ENCODE measurements at places on chromosomes 4 and X.

- DNase-seq = no peak
Measured at GRCh38 chrX:25005382-25006185, 10.2 kb downstream of the ARX start.

GRCh38 chrX:75210602-75211001 is 54.5 kb upstream of the ABCB7 start:
- no peak for DNase-seq

GRCh38 chr4:47309165-47309564 is 154.3 kb downstream of the COMMD8 start:
- no peak for DNase-seq

DNA sequence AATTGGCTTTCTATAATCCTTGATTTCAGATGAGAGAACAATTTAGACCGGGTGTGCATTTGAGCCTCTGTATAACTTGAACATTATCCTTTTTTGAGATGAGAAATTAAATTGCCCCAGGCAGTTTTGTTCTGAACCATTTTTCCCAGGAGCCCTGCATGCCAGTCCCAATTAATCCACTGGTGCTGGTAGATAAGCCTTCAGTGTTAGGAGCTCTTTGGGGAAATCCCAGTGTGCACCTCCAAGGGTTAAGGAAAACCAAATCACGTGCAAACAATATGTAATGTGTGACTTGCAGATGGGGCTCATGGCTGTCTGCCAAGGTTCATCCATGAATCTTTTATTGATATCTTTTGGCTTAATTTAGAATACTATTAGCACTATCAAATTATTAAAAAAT is 43.2 kb downstream of the KIT start:
- DNase-seq = no peak

- no peak for DNase-seq
Measured at GRCh38 chr4:122759639-122760310, 27.3 kb downstream of the BBS12 start.

- DNase-seq = no peak
Measured at GRCh38 chr4:185093603-185094002, 49.5 kb upstream of the SLC25A4 start.

DNA sequence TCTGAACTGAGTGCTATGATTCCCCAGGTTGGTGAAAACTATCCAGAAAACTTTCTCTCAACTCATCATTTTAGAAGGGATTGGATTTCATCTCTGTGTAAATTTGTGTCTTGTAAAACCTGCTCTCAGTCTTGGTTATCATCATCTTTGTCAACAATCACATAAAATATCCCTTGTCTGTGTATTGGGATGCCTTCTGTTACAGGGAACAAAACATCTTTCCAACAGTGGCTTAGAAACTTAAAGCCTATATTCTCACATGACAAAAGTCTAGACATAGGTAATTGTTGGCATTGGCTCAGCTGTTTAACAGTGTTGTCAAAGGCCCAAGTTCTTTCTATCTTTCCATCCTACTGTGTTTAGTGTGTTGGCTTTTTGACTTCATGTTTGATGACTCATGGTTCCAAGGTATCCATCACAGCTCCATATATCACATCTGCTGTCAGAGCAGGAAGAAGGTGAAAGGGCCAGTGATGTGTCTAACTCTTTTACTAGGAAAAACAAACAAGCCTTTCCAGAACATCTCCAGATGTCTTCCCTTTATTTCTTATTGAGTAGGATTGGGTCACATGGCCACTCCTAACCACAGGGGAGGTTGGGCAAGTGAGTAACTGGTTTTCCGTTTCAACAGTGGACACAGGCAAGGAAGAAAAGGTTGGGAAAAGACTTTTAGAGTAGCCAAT is 65.0 kb downstream of the PHEX start:
- DNase-seq = no peak

- DNase-seq = no peak
Measured at GRCh38 chrX:133380711-133381619, 34.3 kb downstream of the GPC4 start.

GRCh38 chr4:123340381-123340701 is 56.3 kb upstream of the SPRY1 start:
- no peak for DNase-seq

GRCh38 chr4:188613976-188614375 is 474.7 kb downstream of the TRIML1 start:
- no peak for DNase-seq

GRCh38 chr4:182189103-182189878 is 53.9 kb upstream of the TENM3 start:
- DNase-seq = no peak

DNA sequence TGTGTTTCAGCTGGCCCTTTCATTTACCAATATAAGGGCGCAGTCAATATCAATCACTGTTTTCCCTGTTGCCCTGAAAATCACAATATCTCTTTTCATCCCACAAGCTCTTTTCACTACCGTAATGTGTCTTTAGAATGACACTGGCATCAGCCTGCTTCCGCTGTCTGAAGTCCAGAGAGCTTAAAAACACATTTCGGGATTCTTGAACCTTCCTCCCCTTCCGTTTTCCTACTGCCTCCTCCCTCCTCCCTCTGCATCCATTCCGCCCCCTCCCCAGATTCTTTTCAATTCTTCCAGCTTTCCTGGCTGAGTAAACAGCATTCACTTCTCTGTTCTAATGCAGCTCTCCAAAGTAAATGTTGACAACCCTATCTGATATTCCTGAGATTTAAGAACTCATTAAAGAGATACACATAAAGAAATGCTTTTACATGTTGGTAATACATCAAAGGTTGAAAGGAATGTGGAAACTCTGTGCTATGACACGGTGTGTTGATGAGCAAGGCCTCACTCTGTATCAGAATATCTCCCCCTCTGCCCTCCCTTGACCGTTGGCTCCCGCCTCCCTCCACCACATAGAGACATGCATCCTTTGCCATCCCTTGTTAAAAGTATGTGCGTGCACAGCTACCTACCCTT is 83.5 kb upstream of the SPRY1 start:
- DNase-seq = no peak

DNA sequence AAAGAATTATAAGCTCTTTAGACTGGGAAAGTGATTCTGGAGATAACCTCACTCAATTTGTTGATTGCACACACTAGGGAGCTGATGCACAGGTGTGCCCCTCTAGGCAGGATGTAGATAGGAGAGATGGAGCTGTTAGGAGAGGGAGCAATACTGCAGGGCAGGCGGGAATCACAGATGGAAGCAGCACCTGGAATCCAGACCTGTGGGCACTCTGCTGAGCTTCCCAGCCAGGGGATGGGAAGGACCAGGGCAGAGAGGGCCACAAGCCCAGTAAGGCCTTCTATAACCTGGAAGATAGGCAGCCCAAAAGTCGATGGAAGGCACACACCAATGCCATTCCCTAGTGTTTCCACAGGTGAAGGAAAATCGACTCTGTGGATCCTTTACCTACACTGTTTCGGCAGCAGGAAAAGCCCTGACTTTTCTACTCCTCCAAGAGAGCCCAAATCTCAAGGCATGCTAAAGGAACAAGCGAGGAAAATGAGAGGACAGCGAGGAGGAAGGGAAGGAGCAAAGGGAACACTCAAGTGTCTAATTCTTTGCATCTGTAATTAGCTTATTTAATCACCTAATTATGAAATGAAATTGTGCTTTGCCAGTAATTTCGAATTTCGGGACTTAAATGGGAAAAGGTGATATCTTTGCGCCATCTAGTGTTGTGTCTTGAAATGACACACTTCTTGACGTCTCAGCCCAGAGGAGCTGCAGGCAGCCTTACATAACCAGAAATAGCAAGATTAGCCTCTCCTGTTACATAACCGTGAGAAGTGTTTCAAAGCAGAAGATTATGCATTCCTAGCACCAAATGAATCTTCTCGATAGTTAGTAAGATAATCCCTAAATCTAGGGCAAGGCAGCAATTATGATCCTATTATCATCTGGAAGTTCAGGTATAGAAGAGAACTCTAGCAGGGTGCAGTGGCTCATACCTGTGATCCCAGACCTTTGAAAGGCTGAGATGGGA is 31.0 kb upstream of the TLR3 start:
- peak; percentile 66 for DNase-seq

DNA sequence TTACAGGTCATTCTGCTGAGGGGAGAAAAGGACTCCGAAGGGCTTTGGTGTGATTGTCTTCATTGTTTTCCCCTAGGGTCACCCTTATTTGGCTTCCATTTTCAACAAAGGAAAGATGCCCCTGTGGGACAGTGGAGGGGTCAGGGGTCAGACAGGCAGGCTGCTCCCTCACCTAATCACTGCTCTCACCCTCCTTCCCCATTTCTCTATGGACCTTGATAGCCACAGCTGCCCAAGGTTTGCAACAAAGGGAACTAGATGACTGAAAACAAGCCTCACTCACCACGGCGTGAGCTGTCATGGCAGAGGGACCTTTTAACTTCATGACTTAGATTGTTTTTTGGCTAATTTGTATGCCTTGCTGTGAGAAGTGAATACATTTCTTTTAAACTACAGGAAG is 40.7 kb downstream of the C4orf51 start:
- no peak for DNase-seq

DNA sequence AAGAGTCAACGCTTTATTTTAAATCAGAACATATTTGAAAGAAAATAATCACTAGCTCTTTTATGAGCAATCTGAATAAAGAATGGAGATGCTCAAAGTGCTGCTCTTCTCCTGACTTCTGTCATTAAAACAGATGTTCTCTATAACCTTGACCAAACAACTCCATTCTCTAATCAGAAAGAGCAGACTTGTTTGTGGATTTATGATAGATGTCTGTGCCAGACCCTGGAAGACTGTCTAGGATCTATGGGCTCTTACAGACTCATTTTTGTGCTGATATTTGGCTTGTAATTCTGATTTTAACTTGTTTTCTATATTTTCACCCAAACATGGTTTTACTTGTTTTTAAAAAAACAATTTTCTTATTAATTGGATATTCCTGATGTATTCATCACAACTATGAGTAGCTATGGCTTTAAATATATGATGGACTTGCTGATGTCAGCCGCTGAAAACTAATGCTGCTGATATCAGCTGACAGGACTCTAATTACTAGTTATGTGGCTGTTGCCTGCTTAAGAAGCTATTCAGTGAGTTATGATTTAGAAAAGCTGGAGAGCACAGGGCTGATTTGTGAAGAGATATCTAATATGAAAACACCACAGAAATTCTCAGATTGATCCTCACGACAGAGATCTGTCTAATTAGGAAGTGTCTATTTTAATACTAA is 31.6 kb upstream of the MAML3 start:
- DNase-seq = no peak

DNA sequence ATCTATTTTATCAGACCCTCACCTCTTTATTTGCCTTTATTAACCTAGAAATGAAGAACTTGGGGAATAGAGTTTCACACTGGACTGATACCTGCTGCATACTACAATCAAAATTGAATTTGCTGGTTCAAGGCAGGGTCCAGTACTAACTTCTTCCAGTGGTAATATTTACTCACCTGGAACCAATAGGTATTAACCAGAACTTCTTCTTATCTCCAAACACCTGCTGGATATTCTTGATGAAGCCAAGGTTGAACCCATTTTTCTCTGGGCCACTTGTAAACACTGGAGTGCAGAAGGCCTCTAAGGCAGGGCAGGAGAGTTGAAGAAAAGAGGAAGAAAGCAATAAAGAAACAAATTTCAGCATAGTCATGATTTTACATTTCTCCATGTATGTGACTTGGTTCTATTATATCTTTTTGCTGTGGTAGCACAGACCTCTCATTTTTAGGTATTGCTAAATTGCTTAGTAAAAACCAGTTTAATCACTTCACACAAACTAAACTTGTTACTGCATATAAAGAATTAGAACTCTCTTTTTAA is 101.1 kb downstream of the ZDHHC15 start:
- no peak for DNase-seq

DNA sequence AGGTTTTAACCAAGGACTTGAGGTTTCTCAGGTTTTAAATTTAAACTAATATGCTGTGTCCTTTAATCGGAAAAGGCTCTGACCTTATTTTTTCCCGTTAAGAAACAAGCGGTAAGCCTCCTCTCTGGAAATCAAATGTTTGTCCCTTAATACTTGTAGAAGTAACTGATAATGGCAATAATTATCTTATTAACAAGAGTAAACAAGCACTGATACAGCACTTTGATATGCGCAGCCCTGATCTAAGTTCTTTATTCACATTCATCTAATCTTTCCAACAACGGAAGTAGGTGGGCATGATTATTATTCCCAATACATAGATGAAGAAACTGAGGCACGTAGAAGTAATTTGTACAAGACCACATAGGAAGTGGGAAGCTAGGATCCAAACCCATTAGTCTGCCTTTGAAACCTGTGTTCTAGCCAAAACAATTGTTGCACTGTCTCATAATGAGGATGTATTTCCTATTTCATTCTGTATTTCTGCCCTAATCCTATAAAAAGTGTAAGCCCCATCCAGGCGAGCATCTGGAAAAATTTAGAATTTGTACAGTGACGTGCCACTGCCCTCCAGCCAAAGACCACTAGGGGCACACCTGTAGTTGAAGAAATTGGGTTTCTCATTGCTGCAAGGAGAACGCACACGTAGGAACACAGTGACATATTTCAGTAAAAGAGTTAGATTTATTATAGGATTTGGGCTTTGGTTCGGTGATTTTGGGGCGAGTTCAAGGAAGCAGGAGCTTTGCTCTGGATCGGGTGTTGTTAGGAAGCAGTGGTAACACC is 606 bp downstream of the CXorf58 start:
- DNase-seq = no peak

DNA sequence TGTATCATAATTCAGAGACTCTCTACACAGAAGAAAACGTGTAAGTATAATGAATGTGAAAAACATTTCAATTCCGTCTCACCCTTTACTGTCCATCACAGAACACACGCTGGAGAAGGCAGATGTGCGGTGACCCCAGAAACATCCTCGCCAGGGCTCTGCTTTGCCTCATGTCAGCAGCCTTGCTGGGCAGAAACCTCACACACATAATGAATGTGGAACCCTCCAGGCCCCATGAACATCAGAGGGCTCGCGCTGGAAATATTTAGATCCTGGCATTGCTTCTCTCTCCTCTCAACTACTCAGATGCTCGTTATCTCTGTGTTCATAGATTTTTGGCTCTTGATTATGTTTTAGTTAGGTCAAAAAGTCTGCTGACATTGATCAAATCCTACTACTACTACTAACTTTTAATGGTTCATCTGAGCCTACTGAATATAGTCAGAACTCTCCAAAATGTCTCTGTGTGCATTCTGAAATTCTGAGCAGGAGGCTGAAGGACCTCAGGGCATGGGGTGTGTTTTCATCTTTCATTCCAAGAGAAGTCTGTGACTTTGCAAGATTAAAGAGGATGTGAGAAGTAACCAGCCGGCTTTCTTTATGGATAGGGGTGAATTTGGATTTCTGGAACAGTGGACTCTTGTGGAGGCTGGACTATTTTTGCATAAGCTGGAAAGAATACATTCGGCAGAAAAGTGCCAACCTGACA is 27.0 kb downstream of the SMIM43 start:
- DNase-seq = no peak

DNA sequence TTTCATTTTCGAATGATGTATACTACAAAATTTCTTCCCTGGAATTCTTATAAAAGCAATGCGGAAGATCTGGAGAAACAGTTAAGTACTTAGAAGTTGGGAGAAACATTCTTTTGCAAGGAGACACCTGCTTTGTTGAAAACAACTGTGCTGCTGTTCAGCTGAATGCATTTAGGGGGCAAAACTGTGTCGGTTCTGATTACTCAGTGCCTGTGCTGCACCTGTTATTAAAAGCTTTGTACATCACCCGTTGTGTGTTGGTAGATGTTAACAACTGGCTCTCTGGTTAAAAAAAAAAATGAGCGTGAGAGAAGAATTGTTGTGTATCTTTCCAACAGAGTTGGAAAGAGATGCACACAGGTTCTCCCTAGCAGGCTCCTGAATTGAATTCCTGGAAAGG is 184.1 kb upstream of the HHIP start:
- no peak for DNase-seq

GRCh38 chrX:81377329-81377728 is 175.4 kb downstream of the SH3BGRL start:
- peak; percentile 9 for DNase-seq

GRCh38 chr4:41307638-41308037 is 50.9 kb downstream of the UCHL1 start:
- DNase-seq = no peak

All from GM13976 (cell line).